CD4-positive, alpha-beta T cell treated with Interleukin-2 at 100 ng/mL for 4 hours (primary cell): ENCODE measurements at places on chromosomes 4 and X.

- no peak for DNase-seq
Measured at GRCh38 chr4:121150003-121150402, 14.1 kb downstream of the TNIP3 start.

DNA sequence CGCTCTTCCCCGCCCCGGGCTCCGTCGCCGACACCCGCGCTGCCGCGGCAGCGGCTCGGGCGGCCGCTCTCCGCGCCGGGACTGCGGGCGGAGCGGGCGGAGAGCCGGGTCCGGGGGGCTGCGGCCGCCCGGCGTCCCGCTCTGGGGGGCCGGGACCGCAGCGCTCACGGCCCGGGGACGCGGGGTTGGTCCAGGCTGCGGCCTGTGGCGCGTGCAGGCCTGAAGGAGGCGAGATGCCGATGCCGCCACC, 492 bp downstream of the GALNT7 start:
- DNase-seq = no peak

- DNase-seq = no peak
Measured at GRCh38 chrX:12141511-12141910, 3.2 kb downstream of the FRMPD4 start.

- DNase-seq = no peak
Measured at GRCh38 chr4:70634482-70634881, 5.9 kb downstream of the ENAM start.

- no peak for DNase-seq
Measured at GRCh38 chr4:7763788-7764187, 175.9 kb downstream of the AFAP1 start.

DNA sequence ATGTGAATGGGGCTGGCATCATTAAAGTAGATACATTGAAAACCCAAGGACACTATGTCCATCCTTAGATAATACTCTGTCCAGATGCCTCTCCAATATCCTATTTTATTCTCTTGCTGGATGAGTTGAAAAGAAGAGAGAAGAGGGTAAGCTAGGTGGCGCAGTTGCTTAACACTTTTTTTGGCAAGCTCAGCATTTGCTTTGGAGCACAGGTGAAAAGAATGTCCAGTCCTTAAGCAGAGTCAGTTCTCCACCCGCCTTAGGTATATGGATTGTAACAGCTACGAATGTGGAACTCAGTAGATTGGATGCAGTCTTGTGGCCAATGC, 208.4 kb downstream of the NWD2 start:
- peak; percentile 39 for DNase-seq

GRCh38 chr4:80229128-80229527, 31.8 kb downstream of the PRDM8 start:
- no peak for DNase-seq

DNA sequence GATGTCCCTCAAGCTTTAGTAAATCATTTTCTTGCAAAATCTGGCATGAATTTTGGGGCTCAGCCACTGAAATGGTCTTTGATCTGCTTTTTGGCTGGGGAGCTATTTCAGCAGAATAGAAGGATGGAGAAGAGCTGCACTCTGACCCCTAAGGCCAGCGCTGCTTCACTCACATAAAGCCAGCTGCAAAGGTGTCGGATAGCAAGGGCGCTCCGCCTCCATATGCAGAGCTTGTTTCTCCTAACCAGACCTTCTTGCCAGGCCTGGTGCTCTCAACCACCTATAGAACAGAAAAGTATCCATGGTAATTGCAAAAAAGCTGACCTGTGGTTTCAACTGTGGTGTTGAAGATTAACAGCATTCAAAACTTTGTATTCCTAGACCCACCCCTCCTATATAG, 24.1 kb upstream of the COQ2 start:
- DNase-seq = no peak

GRCh38 chr4:14392378-14392777, 609.9 kb upstream of the CPEB2 start:
- DNase-seq = no peak

- no peak for DNase-seq
Measured at GRCh38 chr4:84792366-84793301, 173.9 kb downstream of the WDFY3 start.

GRCh38 chr4:145936997-145937901, 1.4 kb downstream of the ZNF827 start:
- DNase-seq = peak; percentile 26

DNA sequence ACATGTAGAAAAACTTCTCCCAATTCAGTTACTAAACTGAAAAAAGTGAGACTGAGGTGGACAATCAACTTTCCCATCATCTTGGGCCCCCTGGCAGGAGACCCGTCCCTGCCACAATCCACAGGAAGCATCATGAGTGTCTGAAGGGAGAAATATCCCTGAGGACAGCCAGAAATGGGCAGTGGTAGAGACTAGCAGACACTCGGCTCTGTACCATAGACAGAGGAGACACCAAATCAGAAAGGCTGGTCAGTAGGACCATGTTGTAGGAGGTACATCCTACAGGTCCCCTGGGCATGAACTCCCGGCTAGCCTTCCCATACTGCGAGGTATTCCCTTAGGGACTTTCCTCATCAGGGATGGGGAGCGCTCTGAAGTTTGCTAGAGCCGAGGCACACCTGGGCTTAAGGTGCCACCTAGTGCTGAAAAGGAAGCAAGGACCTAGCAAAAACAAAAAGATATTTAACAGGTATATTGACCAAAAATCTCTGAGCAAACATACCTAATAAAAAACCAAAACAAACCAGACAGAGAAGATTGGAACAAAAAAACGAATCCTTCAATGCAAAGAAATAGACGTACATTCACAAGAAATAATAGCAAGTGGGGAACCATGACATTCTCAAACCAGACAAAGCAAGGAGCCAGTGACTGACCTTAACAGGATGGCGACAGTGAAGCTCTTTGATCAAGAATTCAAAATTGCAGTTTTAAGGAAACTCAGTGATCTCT, 55.6 kb downstream of the HAUS3 start:
- no peak for DNase-seq

DNA sequence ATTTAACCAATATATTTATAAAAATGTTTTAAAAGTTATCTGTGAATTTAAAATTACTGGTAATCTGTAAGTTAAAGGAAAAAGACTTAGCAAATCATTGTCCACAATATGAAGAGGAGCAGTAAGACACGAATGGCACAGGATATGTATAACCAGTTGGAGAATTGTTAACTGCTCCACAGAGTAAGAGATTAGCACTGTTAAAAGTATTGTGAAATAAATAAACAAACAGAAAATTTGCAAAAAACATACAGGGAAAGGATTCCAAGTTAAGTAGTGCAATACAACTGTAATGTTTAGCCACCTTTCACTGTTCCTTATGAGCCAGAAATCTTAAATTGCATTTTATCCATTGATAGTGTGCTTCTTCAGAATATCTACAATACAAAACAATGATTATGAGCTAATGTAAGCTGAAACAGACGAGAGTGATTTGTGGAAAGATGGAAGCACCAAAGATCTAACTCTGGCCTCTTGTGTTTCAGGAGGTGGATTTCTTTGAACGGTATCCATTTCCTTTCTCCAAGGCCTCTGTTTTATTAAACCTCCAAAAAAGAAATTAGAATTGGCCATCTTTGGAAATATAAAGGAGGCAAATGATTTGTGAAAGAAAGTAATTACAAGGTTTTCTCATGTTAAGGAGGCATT, 188.4 kb downstream of the UNC5C start:
- DNase-seq = no peak

- no peak for DNase-seq
Measured at GRCh38 chr4:155073852-155074251, 134.6 kb upstream of the NPY2R start.

DNA sequence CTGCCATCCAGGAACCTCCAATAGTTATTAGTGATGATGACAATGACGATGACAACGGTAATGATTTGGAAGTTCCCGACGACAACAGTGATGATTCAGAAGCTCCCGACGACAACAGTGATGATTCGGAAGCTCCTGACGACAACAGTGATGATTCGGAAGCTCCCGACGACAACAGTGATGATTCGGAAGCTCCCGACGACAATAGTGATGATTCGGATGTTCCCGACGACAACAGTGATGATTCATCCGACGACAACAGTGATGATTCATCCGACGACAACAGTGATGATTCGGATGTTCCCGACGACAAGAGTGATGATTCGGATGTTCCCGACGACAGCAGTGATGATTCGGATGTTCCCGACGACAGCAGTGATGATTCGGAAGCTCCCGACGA, 14.7 kb downstream of the CXCR3 start:
- DNase-seq = no peak

- DNase-seq = no peak
Measured at GRCh38 chr4:71785959-71786358, 2.1 kb upstream of the GC start.

DNA sequence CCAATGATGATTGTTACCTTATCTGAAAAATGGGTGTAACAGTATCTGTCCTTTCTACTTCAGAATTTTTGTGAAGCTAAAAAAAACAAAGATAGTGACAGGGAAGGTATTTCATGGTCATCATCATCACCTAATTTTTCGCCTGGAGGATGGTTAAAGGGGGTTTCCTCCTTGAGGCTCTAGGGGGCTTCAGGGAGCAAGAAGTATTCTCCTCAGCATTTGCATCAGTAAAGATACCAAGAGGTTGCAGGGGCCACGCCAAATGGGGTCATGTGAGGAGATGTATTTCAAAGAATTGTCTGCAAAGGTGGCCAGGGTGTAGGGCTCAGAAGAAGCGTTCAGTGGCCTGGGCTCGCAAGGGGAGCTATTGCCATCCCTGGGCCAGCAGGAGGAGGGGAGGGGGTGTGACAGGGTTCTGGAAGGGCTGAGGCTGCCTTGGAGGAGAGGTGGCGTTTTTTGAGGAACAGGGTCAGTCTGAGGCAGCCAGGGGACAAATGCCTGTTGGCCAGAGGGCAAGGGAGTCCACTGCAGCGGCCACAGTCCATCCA, 7.3 kb upstream of the NSG1 start:
- no peak for DNase-seq

DNA sequence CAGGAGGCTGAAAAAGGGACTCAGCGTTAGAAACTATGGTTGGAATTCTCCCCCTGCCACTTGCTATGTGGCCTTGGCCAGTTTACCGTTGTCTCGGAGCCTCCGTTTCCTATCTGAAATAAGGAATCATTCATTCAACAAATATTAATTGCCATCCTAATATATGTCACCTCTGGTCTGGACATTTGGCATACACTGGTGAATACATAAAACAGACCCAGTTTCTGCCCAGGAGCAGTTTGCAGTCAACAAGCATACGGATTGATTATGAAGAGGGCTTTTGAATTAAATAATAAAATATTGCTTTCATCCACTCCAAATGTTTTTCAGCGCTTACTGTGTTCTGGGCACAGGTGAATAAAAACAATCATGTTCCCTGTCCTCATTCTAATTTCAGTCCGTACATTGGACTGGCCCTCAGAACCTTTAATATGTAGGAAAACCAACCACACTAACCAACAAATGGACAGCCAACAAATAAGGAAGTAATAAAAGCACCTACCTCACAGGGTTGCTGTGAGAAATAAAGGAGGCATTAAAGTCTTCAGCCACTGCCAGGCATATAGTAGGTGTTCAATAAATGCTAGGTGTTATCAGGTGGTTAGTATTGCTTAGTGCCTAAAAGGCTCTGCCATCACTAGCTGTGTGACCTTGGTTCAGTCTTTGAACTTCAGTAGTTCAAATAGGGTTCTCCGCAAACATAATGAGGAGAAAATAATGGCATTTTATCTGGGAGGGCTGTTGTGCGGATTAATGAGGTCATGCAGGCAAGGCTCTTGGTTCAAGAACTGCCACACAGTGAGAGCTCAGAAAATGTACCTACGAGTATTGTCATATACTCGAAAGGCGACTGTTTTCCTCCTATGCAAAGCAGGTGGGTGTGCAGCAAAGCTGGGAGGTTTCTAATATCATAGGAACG, 7.3 kb upstream of the GSX2 start:
- no peak for DNase-seq

GRCh38 chr4:18390655-18391353, 369.2 kb upstream of the LCORL start:
- DNase-seq = no peak

- no peak for DNase-seq
Measured at GRCh38 chr4:55367084-55367722, 21.2 kb downstream of the SRD5A3 start.
